Activated CD8-positive, alpha-beta T cell treated with anti-CD3 and anti-CD28 coated beads for 36 hours (primary cell): ENCODE measurements at places on chromosomes 7 and 10.
A peak's percentile ranks its signal among the peaks of the same experiment; 100 is the strongest.

GRCh38 chr7:30824821-30825720 is 53.9 kb downstream of the MINDY4 start:
- no peak for DNase-seq

- no peak for DNase-seq
Measured at GRCh38 chr7:139566075-139566474, 42.6 kb downstream of the CLEC2L start.

- DNase-seq, result no peak
Measured at GRCh38 chr7:43135129-43135528, 22.7 kb downstream of the HECW1 start.

DNA sequence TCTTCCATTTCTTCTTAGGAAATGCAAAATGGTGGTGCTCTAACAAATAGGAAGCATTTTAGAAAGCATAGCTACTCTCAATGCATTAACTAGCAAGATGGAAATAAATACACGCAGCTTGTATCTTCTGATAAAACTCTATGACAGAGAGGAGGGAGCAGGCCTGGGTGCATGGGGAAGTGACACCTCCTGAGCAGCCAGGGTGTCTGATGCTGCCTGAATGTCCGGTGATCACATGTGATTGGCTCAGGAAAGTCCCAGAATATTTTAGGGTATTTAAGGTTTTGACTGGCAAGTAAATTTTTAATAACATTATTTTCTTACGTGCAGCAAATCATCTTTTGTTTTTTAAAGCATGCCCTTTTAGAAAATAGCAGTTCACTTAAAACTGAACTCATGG is 261.0 kb upstream of the KLF6 start:
- no peak for DNase-seq

- no peak for DNase-seq
Measured at GRCh38 chr7:123673137-123673732, 17.6 kb downstream of the LMOD2 start.

- no peak for DNase-seq
Measured at GRCh38 chr10:121188005-121188404, 336.8 kb downstream of the WDR11 start.

GRCh38 chr7:30645661-30646060 is 36.6 kb downstream of the CRHR2 start:
- DNase-seq, result no peak

DNA sequence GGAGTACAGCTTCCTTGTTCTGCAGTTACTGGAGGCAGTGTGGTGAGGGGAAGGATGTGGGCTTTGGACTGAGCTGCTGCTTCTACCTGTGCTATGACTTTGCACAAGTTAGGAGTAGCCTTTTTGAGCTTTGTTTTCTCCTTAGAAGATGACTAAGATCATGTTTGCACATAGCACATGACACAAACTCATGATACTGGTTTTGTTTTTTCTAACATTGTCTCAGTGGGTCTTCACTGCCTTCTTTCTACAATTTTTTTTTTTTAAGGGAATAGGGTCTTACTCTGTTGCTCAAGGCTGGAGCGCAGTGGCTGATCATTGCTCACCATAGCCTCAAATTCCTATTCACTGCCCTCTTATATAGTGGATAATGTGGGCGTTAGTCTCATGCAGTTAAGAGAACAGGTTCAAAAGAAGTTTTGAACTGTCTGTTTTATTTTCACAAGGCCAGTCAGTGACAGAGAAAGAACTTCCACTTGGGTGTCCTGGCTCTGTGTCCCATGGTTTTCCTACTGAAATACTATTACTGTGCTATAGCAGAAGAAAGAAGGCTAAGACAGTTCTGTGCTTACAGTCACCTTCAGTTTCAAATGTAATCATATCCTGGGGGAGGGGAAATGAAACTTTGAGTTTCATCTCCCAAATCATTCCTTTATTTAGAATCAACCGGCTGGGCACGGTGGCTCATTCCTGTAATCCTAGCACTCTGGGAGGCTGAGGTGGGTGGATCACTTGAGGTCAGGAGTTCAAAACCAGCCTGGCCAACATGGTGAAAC is 72.0 kb downstream of the KAT6B start:
- DNase-seq, result peak; percentile 52

DNA sequence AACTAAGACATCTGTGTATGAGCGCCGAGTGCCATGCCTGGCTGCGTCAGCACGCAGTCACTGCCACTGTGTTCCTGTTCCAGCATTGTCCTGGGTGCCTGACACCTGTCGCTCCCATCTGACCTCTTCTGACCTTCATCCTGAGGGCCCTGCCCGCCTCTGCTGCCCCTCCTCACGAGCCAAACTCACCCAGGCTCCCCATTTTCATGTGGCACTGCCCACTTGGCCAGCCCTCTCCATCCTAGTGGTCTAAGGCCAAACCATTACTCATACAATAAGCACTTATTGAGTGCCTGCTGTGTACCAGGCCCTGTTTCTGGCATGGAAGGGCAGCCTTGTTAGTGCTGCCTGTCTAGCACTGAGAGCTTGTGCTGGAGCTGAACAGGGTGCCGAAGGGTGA is 77.2 kb upstream of the PCBD1 start:
- DNase-seq, result no peak

DNA sequence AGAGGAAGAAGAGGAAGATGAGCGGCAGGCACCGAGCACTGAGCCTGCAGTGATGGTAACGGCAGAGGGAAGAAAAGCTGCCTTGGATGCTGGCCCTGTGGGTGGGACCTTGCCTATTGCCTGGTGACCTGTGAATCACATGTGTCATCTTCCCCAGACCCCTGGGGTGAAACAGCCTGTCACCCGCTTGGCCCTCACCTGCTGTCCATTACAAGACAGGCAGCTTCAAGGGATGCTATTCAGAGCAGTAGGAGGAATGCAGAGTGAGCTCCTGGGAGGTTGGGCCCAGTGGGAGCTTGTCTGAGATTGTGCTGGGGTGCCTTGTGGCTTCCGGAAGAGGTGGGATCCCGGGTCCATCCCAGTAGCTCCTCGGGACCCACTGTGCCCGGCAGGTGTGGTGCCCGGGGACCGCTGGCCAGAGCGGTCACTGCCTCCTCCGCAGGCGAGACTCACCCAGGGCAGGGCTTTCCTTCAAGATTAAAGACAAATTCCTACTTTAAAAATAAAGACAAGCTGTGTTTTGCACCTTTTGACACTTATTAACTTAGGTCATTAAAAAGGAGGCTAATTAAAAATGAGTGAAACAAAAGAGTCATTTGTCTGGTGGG is 440.2 kb upstream of the MKI67 start:
- no peak for DNase-seq

- DNase-seq, result no peak
Measured at GRCh38 chr7:84452618-84453017, 258.0 kb upstream of the SEMA3A start.

DNA sequence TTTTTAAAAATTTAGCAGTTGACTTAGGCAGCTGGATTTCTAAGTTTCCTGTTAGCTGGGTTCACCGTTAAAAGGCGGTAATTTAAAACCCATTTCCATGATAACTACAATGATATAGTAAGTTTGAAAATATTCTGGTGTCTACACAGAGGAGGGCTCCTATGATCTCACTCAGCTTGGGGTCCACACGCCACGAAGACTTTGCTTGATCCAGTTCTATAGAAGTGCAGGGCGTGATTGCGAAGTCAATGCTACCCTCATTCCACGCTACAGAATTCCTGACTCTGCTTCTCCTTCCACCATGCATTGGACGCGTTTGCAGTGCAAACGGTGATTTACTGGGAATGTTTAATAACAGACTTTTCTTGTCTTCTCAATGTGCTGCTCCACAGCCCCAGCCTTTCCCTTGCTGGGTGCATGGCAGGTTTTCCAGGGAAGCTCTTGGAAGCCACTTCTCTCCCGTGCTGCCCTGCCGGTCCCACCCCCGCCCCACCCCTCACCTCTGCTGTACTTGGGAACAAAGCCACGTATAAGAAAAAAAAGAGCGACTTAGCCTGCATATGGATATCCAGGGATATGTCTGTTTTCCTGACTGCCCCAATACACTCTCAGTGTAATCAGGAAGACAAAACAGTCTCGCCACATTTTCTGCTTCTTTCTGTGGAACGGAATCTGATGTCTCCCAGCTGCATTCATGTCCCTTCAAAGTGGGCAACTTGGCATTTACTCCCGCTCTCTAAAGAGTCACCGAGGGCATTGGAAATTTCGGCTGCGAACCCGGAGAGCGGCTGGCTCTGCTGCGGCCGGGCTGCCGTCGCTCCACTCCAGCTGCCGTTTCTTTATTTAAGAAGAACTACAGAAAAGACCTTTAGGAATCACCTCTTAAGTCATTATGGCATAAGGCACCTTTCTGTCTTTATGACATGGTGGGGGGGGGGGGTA is 434.4 kb upstream of the MGMT start:
- no peak for DNase-seq

- peak; percentile 45 for DNase-seq
Measured at GRCh38 chr7:73560109-73560835, 2.8 kb upstream of the BCL7B start.

DNA sequence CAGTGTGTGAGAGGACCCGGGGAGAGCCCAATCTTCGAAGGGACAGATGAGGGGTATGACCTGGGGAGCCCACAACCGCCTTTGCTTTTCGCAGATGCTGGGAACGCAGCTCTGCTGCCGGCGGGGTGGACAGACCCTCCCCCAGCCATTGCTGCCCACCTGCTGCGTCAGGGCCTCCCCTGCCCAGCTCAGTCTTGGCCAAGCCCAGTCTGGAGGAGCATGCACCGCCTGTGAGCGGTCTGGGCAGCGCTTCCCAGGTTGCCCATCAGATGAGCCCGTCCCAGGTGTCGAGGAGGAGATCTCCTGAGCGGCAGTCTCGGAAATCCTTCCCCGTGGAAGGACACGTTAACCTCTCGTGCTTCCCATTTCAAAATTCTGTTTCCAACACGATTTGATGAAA is 17.3 kb upstream of the AP5Z1 start:
- DNase-seq, result no peak

- no peak for DNase-seq
Measured at GRCh38 chr10:95306851-95307250, 16.0 kb upstream of the PDLIM1 start.

DNA sequence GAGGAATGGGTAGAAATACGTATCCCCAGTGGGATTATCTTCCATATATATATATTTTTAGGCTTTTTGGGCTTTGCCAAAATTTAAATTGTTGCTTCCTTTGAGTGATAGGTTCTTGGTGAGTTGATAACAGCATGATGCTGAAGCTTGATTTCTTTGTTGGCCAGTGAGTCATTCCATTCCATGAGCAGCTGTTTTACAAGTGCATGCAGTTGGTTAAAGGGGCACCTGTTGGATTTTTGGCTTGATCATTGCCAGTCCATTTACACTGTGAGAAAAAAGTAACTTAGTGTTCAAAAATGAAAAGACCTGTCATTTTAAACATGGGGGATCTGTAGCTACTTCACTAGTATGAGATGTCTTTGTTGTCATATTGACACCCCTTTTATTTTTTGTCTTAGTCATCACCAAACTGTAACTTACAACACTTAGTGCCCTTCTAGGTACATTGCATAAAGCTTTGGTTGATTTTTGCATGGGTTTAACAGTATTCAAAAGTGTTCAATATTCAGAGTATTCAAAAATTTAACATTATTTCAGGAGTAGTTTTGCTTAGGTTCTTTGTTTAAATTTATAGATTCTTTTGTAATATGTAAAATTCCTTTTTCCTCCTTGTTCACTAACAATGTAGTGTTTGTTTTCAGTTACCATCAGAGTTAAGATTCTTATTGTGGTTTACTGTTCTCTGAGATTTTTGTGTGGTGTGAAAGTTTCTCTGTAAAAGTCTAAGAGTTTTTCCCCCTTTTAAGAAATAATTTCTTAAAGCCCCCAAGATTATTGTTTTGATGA is 8.8 kb downstream of the AKAP9 start:
- no peak for DNase-seq

DNA sequence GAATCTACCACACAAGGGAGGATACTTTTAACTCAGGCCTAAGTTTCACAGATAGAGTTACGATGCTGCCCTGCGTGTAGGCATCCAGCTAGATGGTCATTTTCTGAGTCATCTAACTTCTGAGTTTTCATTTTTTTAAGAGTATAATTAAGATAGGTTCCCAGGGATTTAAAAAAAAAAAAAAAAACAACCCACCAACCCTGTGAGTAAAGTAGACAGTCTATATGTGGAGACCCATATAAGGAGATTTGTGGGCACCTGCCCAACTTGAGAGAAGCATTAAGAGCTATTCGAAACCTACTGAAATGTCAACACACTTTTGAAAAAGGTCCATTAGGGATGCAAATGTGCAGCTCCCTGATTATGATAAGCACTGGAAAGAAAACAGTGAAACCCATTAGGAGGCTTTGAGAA is 257.3 kb downstream of the TRIL start:
- no peak for DNase-seq

DNA sequence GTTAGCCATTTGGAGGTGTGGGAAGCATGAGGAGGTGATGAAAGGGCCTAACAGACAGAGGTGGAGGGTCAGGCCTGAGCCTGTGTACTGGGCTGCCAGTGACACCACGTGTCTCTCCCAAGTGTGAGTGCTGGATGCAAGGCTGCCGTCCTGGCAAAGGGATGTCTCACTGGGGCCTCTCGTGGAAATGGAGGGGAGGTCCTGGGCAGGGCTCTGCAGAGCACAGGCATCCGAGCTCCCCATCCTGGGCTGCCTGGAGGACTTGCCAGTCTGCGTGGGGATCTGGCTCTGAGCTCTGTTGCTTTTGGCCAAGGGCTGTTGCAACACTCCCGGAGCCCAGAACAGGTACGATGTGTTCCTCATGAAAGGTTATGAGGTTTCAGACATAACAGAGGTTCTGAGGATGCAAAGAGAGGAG is 77.3 kb downstream of the GRK5 start:
- no peak for DNase-seq

- DNase-seq, result peak; percentile 17
Measured at GRCh38 chr7:104643587-104644217, 315.3 kb downstream of the LHFPL3 start.

GRCh38 chr10:28090506-28090905 is 91.6 kb upstream of the ODAD2 start:
- DNase-seq, result no peak

- peak; percentile 54 for DNase-seq
Measured at GRCh38 chr10:22222236-22223190, 4.7 kb upstream of the EBLN1 start.

- DNase-seq, result no peak
Measured at GRCh38 chr7:115637128-115637527, 393.4 kb downstream of the TFEC start.

- no peak for DNase-seq
Measured at GRCh38 chr10:17476073-17476472, 21.7 kb upstream of the ST8SIA6 start.

DNA sequence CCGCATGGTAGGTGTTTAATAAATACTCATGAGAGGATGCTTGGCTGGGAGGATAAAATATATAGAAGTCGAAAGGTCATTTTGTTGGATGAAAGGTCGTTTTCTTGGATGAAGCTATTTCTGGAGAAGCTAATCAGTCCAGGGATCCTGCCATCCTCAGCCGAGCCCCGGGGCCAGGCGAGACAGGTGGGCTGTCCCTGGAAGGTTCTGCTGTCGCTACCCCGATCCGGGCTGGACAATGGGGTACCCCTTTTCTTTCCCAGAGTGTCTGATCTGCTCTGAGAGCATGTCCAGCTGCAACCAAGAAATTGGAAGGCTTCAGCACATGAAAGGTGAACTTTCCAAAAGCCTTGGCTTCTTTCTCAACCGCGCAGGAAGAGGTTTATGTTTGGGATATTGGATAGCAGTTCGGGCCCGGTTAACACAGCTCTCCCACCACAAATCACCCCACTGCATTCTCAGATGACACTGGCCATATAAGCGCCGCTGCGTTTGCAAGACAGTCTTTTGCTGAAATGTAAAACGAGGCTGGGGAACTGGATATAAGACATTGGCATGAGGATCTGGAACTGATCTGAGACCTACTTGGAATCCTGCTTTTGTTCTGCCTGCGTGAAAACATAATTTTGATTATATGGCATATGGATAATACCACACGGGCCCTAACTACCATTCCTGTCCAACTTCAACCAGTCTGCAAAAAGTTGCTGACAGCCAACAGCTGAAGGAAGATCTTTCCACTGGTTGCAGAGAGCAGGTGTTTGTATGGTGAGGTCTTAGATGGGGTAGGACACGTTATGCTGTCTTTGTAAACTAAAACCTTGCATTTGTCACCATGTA is 31.2 kb upstream of the MSRB2 start:
- no peak for DNase-seq
